ENCODE measurements at places on chromosomes 1 and 21.

- no peak for DNase-seq
Measured at GRCh38 chr1:67058242-67058641, 4.3 kb upstream of the SLC35D1 start.

- DNase-seq = no peak
Measured at GRCh38 chr1:97337250-97338030, 583.4 kb downstream of the DPYD start.

GRCh38 chr1:76021846-76022245 is 52.7 kb upstream of the ST6GALNAC3 start:
- no peak for DNase-seq

- no peak for DNase-seq
Measured at GRCh38 chr1:232464325-232464724, 165.6 kb downstream of the SIPA1L2 start.

- no peak for DNase-seq
Measured at GRCh38 chr1:8337776-8338525, 20.0 kb downstream of the SLC45A1 start.

DNA sequence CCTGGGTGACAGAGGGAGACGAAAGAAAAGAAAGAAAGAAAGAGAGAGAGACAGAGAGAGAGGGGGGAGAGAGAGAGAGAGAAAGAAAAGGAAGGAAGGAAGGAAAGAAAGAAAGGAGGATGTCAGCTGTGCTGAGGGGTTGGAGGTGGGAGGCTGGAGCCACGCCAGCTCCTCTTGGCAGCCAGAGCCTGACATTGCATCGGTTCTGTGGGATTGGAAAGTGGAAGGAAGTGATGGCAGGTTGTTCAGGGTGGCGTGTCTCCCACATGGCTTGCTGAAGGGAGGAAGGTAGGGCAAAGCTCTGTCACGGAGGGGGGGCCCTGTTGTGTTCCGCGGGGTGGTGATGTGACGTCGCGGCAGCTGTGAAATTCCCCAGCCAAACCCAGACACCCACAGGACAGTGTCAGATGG is 30.7 kb downstream of the EIF2D start:
- no peak for DNase-seq

DNA sequence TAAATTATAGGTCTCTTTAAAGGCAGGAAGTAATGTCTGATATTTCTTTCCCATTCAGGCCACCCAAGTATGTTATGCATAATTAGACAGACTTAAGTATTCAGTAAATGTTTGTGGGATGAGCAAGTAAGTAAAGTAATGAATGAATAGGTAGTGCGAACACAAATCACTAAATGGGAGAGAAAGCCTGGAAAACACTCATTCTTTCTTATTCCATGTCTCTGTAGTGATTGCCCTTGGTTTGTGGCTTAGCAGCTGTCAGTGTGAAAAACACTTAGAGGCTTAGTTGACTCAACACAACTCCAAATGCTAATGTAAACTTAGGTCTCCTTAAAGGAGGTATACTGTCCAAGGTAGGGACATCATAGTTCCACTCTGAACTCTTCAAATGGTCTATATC is 182.5 kb downstream of the ZC3H11B start:
- DNase-seq = no peak

- no peak for DNase-seq
Measured at GRCh38 chr1:75127916-75128717, 6.1 kb upstream of the LHX8 start.

GRCh38 chr1:156854634-156855033 is 4.3 kb downstream of the INSRR start:
- no peak for DNase-seq

GRCh38 chr1:27940297-27940696 is 5.5 kb downstream of the SMPDL3B start:
- DNase-seq = peak; percentile 92

DNA sequence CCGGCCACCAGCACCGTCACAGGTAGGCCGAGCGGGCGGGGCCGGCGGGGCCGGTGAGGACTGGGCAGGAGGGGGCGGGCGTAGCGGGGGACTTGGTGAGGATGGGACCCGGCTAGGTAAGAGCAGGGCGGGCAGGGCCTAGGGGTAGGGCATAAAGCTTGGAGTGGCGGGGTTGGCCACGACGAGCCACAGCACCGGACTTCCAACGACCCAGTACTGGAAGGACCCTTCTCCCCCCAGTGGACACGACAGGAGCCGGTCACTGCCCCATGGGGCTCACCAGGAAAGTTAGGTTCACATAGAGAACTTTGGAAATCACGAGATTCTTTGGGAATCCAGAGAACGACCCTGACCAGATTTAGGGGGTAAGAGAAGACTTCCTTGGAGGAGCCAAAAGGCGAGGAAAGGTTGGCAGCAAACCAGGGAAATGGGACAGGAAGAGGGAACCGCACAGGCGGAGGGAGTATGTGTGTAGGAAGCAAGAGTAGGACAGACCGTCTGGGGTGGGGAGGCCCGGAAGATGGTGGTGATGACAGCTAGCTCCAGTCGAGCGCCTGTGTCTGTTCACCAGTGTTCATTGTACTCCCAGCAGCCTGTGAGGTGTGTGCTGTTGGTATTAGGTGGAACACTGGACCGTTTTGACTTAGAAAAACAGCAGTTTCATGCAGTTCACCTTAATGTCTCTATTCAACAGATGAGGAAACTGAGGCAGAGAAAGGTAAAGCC is 20.4 kb downstream of the ZNF362 start:
- DNase-seq = no peak

- DNase-seq = no peak
Measured at GRCh38 chr1:8752921-8753713, 64.3 kb downstream of the RERE start.

GRCh38 chr1:16198444-16199156 is 13.9 kb downstream of the ARHGEF19 start:
- no peak for DNase-seq
